ENCODE measurements at places on chromosomes 5 and 9. TPM values are rescaled to one million over a fixed set of nuclear protein-coding genes. Genes with fewer than 3 reads are reported as not detected.

TNC gene
- 151 TPM for total RNA-seq

LURAP1L gene
- total RNA-seq: 3.2 TPM

DOCK8 gene
- total RNA-seq: 1.4 TPM

DNA sequence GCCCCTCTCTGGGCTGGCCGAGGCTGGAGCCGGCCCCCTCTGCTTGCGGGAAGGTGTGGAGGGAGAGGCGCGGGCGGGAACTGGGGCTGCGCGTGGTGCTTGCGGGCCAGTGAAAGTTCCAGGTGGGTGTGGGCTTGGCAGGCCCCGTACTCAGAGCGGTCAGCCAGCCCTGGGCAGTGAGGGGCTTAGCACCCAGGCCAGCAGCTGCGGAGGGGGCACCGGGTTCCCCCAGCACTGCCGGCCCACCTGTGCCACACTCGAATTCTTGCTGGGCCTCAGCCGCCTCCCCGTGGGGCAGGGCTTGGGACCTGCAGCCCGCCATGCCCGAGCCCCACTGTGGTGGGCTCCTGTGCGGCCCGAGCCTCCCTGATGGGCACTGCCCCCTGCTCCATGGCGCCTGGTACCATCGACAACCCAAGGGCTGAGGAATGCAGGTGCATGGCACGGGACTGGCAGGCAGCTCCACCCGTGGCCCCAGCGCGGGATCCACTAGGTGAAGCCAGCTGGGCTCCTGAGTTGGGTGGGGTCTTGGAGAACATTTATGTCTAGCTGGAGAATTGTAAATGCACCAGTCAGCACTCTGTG lies 27.9 kb upstream of the CLINT1 start:
- no peak for DNase-seq

GRCh38 chr5:102858808-102859207 lies 103.7 kb downstream of the PAM start:
- DNase-seq: peak; percentile 81

- peak; percentile 89 for DNase-seq
Measured at GRCh38 chr9:25677301-25678146, 720 bp downstream of the TUSC1 start.

DNA sequence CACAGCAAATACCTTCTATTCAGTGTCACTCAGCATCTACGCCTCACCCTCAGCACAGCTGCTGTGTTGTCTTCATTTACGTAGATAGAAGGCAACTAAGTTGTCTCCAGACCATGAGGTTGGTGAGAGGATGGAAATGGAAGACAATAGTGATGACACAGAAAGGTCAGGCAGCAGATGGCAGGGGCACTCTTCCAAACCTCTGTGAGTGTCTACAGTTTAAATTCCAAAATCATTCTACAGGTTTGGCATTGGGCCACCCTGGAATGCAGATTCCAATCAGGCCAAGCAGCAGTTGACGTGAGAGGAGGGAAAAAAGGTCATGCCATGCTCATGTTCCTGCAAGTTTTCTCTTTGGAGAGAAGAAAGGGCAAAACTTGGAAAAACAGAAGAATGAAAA lies 68.7 kb upstream of the ADAMTSL1 start:
- peak; percentile 45 for DNase-seq
